ENCODE measurements at places on chromosomes 6 and 20. TPM values are rescaled to one million over a fixed set of nuclear protein-coding genes. Genes with fewer than 3 reads are reported as not detected.

DNA sequence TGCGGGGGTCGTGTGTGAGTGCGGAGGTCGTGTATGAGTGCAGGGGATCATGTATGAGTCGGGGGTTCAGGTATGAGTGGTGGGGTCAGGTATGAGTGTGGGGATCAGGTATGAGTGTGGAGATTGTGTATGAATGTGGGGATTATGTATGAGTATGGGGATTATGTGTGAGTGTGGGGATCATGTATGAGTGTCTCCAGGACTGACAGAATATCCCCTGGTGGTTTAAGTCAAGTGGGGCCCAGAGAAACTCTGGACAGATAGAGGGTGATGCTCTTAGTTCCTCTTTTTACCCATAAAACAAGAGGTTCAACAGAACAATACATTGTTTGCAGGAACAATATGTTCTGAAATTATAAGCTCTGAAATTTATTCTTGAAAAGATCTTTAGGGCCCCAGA, 131.9 kb downstream of the UST start:
- no peak overlapping the region for H3K27ac ChIP-seq
- no peak overlapping the region for H3K4me3 ChIP-seq
- H3K27me3 ChIP-seq, result peaks cover 3% of the 10 kb centered on the region
- DNase-seq, result no peak
- H3K36me3 ChIP-seq, result no peaks in the 10 kb centered on the region

The CST4 gene
- total RNA-seq, result not detected

- H3K4me1 ChIP-seq, result peaks cover 7% of the 10 kb centered on the region
- H3K27me3 ChIP-seq, result no peaks in the 10 kb centered on the region
- peaks cover 73% of the 10 kb centered on the region for H3K36me3 ChIP-seq
- H3K27ac ChIP-seq, result no peak overlapping the region
- H3K4me3 ChIP-seq, result no peak overlapping the region
These were observed 52.1 kb downstream of the PTPN1 start for GRCh38 chr20:50562262-50562701.

The TUBE1 gene
- total RNA-seq, result 22.2 TPM

DNA sequence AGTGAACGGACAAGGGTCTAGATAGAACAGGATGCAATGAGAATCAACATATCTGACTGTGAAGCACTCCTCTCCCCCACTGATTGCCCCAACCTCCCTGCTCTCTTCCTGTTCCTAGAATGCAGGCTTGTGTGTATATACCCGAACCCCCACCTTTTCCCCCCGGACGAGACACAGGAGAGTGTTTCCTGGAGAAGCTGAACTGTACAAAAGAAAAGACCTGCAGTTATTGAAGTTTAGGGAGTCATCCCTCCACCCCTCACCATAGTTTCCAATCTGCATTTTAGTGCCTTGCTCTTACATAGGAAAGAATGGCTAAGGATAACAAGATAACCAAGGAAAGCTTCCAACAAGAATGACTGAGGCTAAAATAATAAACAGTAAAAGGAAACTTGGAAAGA, 55.5 kb upstream of the PDE10A start:
- no peak overlapping the region for H3K27ac ChIP-seq
- no peaks in the 10 kb centered on the region for H3K36me3 ChIP-seq
- H3K27me3 ChIP-seq, result peaks cover 5% of the 10 kb centered on the region
- H3K4me3 ChIP-seq, result no peak overlapping the region
- no peak for DNase-seq

DNA sequence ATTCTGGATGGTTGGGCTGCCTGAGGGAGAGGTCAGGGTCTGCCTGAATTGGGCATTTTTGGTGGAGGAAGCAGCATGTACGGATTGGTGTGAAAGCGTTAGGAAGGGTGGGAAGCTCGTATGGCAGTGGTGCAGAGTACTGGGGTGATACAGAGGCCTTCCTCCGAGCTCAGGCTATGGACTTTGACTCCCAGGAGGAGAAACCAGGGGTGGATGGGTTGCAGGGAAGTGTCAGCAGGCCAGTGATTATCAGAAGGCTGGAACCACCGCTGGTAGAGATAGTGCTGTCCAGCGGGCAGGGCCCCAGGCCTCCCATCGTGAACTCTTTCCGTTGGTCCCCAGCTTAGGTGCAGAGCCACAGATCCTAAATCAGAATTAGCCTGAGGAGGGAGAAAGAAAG, 5.3 kb downstream of the WFDC5 start:
- H3K4me3 ChIP-seq, result no peak overlapping the region
- no peaks in the 10 kb centered on the region for H3K36me3 ChIP-seq
- no peak for DNase-seq
- H3K27ac ChIP-seq, result no peak overlapping the region
- H3K4me1 ChIP-seq, result no peaks in the 10 kb centered on the region
- H3K27me3 ChIP-seq, result peaks cover 14% of the 10 kb centered on the region

DNA sequence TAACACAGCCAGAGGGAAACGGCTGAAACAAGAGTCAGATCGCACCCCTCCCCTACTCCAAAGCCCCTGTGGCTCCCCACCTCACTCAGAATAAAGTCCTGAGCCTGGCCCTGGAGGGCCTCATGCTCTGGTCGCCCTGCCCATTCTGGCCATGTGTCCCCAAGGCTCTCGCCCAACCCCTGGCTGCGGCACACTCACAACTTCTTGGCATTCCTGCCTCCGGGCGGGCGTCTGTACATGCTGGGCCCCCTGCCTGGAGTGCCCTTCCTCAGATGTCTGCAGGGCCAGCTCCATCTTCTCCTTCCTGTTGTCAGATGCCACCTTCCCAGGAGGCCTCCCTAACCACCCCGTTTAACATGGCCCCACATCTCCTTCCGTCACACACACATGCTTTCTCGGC, 17.1 kb upstream of the NOL4L start:
- no peak overlapping the region for H3K27ac ChIP-seq
- no peaks in the 10 kb centered on the region for H3K27me3 ChIP-seq
- H3K4me1 ChIP-seq, result peaks cover 17% of the 10 kb centered on the region
- H3K36me3 ChIP-seq, result peaks cover 16% of the 10 kb centered on the region
- H3K4me3 ChIP-seq, result no peak overlapping the region

Data from K562 (cell line).